ENCODE measurements at places on chromosomes 5 and 9.

GRCh38 chr5:84301535-84301934, 83.1 kb downstream of the EDIL3 start:
- DNase-seq: no peak

DNA sequence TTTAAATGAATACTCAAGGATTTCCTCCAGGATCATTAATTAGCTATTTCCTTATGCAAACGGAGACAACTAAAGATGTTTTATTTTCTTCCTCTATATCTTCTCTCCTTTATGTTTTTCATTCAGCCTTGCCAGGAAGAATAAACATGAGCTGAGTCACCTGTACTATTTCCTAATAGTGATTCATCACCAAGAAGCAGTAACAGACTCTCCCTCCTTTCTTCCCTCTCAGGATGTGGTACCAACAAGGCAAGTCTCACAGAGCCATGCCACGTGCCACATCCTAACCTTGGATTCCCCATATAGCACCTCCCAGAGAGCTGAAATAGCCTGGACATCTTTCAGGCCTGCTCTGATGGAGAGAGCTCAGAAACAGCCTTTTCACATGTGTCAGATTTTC, 758.6 kb upstream of the DMAC1 start:
- DNase-seq: no peak

- DNase-seq: no peak
These were observed 290.1 kb upstream of the TRPC7 start for GRCh38 chr5:136655468-136655867.

DNA sequence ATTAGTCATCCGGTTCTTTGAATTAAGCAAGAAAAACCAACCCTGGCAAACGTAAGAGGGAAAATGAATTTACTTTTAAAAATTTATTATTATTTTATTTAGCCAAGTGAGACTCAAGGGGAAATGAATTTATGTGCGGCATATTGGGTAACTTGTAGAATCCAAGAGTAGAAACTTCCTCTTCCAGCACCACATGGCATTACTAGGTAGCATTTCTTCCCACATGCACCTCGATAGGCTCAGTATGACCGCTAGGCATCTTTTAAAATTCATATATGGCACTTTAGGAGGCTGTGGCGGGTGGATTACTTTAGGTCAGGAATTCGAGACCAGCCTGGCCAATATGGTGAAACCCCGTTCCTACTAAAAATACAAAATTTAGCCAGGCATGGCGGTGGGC, 17.6 kb upstream of the MYO10 start:
- DNase-seq: no peak

- DNase-seq: no peak
These were observed 145.5 kb upstream of the HAPLN1 start for GRCh38 chr5:83866181-83866580.

GRCh38 chr5:116076496-116076895, 8.3 kb upstream of the COMMD10 start:
- DNase-seq: no peak

GRCh38 chr9:13090628-13091027, 188.9 kb downstream of the MPDZ start:
- no peak for DNase-seq

GRCh38 chr5:4523038-4523437, 617.1 kb upstream of the ADAMTS16 start:
- no peak for DNase-seq

- no peak for DNase-seq
These were observed 39.2 kb upstream of the LRRC14B start for GRCh38 chr5:152077-152476.

- no peak for DNase-seq
These were observed 60.7 kb downstream of the SMIM23 start for GRCh38 chr5:171846323-171846722.
